DMS153 (cell line): ENCODE measurements at places on chromosomes 2 and 18.

GRCh38 chr2:24382363-24383073, 22.2 kb upstream of the ITSN2 start:
- peak; percentile 58 for DNase-seq

GRCh38 chr2:43084699-43085091, 141.7 kb downstream of the ZFP36L2 start:
- no peak for DNase-seq

DNA sequence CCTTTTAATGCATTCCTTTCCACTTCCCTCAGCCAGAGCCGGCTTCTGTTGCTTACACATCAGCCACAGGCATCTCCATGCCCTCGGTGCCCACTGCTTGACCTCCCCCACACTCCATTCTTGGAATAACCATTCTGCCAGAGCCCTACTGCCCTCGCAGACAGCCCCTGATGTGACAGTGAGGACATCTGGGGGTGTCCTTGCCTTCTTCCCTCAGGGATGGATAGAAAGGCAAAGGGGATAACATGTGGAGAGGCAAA, 6.4 kb upstream of the NPPC start:
- no peak for DNase-seq

- no peak for DNase-seq
Observed at GRCh38 chr2:191255271-191255670, 10.1 kb downstream of the MYO1B start.

GRCh38 chr2:71581026-71581425, 127.7 kb downstream of the DYSF start:
- no peak for DNase-seq
